ENCODE measurements at places on chromosomes 1 and 21.

DNA sequence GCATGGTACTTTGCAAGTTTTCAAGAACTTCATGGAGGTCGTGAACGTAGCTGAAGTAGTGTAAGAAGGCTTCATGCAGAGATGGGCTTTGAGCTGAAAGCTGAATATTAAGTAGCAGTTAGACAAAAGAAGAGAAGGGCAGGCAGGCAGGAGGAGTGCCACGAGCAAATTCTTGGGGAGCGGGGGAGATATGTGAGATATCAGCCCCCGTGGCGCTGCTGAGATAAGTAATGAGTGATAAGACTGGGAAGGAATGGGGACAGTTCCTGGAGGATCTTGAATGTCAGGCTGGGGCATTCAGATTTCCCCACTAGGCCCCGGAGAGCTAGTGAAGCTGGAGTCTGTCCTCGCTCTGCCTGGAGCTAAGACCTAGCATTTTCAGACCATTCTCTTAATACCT, 27.9 kb upstream of the KIRREL1 start:
- no peak for DNase-seq

DNA sequence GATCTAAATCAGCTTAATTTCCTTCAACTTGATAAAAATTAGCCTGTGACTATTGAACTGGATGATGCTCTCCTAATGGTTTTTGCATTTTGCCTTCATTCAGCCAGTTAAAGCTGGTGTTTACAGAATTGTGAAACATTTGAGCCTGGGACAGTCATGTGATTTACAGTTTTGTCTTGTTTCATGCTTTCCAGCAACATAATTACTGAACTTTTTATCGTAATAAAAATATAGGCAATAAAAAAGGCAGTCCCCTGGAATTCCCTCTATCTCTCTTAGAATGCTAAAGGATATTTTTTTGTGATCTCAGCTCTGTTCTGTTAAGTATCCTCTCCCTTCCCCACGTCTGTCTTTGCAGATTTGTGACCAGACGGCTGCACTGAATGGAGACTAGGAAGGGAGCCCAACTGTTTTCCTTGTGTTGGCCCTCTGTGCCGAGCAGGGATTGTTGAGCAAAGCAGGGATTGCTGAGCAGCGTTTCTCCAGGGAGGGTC, 70.3 kb upstream of the RGL1 start:
- peak; percentile 18 for DNase-seq

- no peak for DNase-seq
These were observed 130.9 kb downstream of the DMRTB1 start for GRCh38 chr1:53590104-53590503.

GRCh38 chr1:206786212-206786886, 14.1 kb upstream of the IL10 start:
- no peak for DNase-seq

GRCh38 chr1:111370871-111371270, 56.7 kb downstream of the OVGP1 start:
- no peak for DNase-seq

GRCh38 chr1:44421446-44421884, 16.4 kb downstream of the RNF220 start:
- DNase-seq = no peak

GRCh38 chr21:16605597-16605996, 875.8 kb downstream of the USP25 start:
- no peak for DNase-seq

- DNase-seq = peak; percentile 63
These were observed 12.6 kb upstream of the PSMA5 start for GRCh38 chr1:109438798-109439297.

GRCh38 chr1:81847063-81847462, 46.3 kb downstream of the ADGRL2 start:
- no peak for DNase-seq

DNA sequence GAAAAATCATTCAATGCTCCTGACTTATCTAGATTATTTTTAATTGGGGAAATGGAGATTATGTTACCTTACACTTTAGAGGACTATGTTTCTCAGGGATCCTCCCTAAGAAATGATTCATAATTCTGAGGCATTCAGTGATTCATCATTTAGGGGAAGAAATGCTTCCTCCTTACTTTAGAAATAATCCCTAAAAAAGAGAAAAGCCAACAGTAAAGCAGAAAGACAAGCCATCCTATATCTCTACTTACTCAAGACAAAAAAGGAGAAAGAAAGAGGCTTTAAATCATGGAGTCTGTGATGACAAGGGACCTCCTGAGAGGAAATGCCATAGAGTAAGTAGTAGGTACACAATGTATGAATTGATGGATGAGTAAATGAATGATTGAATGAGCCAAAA, 137.0 kb downstream of the BRINP2 start:
- peak; percentile 33 for DNase-seq

GRCh38 chr1:67916140-67916886, 83.0 kb upstream of the GNG12 start:
- DNase-seq = no peak

DNA sequence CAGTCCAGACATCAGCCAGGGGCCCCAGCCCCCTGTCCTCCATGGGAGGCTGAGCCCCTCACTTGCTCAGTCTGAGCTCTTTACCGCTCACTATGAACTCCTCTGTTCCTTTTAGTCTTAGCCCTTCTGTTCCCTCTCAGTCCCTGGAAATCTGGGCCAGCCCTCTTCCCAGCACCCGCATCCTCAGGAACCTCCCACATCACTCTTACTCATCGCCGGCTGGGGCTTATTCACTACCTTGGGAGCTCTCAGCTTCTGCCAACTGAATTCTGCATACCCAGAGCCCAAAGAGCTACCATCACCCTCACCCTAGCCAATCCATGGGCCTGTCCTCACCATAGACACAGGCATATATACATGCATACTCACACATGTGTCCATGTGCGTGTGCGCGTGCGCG, 11.5 kb downstream of the KNCN start:
- no peak for DNase-seq

GRCh38 chr1:117077267-117077666, 17.1 kb downstream of the TTF2 start:
- DNase-seq = peak; percentile 41

DNA sequence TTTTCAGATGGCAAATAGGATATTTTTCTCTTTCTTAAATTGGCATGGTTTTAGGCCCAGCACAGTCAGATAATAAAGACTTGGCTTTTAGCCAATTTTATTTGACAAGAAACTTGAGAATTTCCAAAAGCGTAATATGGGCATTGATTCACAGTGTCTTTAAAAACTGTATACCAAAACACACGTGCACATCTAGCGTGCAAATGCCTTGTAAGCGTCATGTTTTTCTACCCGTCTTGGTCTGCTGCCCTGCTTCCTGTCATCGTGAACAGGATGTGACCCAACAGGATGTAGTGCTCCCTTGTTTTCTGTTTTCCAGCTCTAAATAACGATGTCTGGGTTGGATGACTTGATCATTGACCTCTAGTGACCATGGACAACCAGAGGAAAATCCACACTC, 24.7 kb upstream of the SLC44A3 start:
- DNase-seq = no peak

DNA sequence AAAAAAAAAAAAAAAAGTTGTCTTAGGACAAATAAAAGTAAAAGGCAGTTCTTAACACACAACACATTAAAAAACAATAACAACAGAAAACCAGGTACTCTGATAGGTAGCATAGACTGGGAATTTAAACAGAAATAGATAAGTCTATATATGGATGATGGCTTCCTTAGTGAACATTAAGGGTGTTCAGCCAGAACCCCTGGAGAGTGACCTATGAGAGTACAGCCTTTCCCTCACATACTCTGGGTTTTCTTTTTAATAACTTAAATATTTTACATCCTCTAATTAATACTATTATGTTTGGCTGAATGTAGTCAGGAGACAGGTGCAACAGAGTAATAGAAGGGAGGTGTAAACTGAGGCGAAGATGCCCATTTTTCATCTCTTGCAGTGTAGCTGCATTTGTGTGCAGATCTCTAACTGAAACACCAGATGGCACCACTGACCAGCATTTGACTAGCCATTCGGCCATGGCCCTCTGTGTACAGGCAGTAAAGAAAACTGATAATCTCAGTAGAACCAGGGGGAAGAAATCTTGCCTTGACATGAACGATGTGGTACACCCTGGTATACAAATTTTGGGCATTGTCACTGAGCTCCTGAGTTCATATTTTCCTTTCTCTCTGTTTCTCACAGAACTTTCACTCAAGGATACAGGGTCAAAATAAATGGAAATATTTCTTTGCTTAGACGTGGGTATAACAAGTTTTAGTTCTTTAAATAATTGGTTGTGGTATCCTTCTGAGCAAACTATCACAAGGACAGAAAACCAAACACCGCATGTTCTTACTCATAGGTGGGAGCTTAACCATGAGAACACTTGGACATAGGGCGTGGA, 7.6 kb downstream of the TTF2 start:
- DNase-seq = no peak

- DNase-seq = no peak
These were observed 85.1 kb downstream of the VAV3 start for GRCh38 chr1:107879927-107880326.

- DNase-seq = no peak
These were observed 85.5 kb downstream of the DDX20 start for GRCh38 chr1:111841189-111841588.

DNA sequence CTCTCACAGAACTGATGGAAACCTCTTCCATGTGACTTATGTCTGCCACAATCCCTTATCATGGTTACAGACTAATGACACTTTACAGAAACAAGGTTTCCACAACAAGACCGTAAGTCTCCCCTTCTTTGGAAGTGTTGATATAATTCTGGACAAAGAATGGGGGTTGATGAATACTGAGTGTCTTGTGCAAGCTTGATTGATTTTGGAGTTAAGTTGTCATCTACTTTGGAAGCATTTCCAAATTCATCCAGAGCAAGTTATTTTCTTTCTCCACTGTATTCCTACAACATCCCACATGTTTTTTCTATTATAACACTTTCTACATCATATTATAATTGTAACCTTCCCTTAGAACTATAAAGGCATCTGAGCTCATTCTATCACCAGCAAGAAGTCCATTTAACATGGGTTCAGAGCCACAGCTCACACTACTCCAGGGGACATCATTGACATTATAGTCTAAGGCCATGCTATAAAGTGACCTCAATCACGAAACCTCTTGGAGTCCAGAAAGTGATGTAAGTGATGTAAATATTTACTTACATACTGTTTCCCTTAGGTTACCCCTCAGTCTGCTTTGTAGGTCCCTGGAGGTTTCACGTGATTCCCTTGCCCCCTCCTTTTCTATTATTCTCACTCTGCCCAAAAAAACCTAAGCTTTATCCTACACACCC, 125.7 kb upstream of the PBX1 start:
- DNase-seq = no peak

- DNase-seq = no peak
These were observed 23.9 kb upstream of the KCTD3 start for GRCh38 chr1:215543191-215543606.

DNA sequence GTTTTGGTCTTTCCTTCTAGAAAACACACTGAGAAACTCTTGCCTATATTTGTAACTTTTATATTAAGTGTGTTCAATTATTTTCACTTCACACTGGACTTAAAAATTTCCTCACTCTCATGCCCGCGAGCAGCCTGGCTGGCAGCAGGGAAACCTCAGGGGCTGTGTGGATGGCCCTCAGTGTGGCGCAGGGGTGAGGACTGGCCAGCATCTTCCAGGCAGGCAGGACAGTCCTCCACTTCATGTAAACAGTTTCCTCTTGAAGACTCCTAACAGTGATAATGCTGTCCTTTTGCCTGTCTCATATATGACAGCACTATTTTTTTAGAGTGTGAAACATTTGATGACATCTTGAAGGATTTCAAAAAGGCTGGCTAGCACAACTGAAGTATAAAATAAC, 618.6 kb downstream of the KIF26B start:
- DNase-seq = no peak

- DNase-seq = no peak
These were observed 15.2 kb upstream of the RCAN3 start for GRCh38 chr1:24487455-24487854.

DNA sequence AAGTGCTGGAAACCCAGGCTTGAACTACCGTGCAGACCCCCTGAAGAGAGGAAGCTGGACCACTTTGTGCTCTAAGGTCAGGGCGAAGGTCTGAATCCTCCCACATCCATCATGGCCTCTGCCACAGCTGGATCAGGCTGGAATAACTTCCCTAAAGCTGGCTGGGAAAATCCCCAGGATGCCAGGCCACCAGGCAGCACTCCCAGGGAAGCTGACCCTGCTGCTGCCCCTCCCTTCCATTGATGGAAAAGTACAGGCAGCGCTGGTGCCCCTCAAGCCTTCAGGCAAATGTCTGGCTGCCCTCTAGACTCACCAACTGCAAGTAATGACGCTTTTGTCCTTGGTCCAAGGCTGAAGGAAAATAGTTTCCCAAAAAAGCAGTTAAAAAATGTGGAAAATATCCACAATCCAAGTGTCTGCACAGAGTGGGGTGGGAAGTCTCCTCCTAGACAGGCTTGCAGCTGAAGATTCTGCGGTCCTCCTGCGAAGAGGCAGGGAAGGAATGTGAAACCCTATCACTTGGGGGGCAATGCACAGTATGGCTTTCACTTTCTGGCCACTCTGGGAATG, 39.9 kb upstream of the TSPAN2 start:
- no peak for DNase-seq

- DNase-seq = no peak
These were observed 566.7 kb upstream of the NEGR1 start for GRCh38 chr1:72848997-72849396.

DNA sequence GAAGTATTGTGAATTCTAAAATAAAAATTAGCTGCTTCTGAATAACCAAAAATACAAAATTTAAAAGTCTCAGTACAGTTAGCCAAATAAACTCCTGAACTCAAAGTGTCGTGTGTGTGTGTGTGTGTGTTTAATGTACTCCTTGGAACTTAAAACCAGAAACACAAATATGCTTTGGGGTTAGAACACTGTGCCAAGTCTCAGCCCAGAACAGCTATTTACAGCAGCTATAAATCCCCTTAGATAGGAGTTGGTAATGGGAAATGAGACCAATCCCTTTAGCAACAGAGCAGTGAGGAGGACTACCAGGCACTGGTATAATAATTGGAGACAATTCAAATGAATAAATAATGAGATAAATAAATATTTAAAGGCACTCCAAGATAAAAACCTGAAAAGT, 83.1 kb downstream of the PATJ start:
- no peak for DNase-seq

- no peak for DNase-seq
These were observed 36.2 kb upstream of the LYST start for GRCh38 chr1:235902677-235903542.

- DNase-seq = no peak
These were observed 104.8 kb downstream of the SLC45A1 start for GRCh38 chr1:8422510-8423268.

GRCh38 chr1:155062702-155063411, 683 bp upstream of the EFNA4 start:
- no peak for DNase-seq

DNA sequence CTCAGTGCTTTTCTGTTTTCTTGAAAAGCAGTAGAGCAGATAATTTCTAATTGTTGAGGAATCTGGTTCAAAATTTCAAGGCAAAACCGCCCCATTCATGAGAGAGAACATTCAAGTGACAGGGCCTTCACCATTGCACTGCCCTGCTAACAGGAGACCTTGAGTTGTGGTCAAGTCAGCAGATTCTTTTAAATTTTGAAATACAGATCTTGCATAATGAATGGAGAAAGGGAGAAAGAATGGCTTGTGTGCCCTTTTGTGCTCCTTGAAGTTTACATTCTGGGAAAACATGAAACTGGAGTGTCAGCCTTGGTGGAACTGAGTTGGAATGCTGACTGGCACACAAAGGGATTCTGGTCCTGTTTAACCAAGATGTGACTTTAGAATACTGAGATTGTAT, 164.5 kb upstream of the UBE2U start:
- no peak for DNase-seq
